AG09309 (cell line): ENCODE measurements at places on chromosomes 11 and 22.

DNA sequence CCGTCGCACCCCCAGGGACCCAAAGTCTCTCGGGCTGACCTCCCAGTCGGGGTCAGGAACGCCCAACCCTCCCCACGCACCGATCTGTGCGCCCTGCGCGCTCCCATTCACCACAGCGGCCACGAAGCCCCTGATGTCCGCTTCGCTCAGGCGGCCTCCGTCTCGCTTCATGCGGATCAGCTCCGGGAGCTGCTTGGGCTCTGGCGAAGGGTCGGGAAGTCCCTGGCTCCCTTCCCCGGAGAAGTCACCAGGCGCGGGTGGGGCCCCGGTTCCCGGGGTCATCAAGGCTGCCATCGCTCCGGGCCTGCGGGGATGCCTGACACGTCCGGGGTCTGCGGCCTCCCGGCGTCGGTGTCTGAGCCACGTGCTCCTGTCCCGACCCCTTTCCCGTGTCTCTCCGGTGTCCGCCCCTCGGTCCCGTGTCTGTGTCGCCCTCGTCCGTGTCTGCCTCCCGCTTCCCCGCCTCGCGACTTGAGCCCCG, 356 bp downstream of the TYMP start:
- DNase-seq = no peak

GRCh38 chr11:73507086-73507485, 90.8 kb downstream of the FAM168A start:
- DNase-seq = peak; percentile 5

DNA sequence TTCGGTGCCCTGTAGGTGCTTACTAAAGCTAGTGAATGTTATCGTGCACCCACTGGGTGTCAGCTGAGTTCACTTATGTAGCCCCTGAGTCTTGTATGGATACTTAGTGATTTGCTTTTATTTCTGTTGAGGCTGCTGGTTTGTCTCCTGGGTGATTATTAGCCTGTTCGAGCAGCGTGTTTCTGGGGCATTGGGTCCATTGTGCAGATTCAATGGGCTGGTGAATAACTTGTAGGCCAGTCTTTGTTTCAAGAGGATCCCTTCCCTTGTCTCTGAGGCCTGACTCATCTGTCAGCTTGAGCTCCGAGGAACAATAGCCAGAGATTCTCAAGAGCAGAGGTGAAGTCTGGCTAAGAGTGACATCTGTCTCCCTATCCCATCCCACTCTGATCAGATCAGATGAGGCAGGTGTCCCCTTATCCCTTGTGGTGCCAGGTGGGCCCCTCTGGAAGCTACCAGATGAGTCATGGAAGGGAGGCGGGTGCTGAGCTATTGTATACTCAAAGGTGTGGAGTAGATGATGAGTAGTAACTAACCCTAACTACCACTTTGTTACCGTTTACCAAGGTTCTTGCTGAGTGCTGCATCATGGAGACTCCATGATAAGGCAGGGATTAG, 3.7 kb downstream of the MIAT start:
- DNase-seq = no peak

DNA sequence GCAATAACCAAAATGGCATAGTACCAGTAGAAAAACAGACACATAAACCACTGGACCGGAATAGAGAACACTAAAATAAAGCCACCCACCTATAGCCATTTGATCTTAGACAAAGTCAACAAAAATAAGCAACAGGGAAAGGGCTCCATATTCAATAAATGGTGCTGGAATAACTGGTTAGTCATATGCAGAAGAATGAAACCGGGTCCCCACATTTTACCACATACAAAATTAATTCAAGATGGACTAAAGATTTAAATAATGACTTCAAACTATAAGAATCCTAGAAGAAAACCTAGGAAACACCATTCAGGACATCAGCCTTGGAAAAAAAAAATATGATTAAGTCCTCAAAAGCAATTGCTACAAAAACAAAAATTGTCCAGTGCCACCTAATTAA, 30.1 kb upstream of the NOX4 start:
- peak; percentile 25 for DNase-seq

DNA sequence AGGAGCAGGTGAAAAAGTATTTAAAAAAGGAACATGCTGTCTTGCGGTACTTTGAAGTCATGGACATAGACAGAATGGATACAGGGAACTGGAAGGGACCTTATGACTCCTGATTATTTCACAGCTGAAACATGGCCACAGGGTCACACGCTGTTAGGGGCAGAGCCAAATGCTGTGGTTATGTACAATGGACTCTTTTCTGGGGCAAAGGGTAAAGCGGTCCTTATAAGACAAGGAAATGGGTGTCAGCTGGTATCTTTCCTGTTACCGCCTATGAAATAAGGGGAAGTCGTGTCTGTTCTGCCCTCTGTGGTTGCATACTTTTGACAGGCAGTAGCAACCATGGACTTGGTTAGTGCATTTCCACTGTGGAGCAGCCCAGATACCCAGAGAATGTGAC, 12.8 kb upstream of the ST14 start:
- DNase-seq = no peak

DNA sequence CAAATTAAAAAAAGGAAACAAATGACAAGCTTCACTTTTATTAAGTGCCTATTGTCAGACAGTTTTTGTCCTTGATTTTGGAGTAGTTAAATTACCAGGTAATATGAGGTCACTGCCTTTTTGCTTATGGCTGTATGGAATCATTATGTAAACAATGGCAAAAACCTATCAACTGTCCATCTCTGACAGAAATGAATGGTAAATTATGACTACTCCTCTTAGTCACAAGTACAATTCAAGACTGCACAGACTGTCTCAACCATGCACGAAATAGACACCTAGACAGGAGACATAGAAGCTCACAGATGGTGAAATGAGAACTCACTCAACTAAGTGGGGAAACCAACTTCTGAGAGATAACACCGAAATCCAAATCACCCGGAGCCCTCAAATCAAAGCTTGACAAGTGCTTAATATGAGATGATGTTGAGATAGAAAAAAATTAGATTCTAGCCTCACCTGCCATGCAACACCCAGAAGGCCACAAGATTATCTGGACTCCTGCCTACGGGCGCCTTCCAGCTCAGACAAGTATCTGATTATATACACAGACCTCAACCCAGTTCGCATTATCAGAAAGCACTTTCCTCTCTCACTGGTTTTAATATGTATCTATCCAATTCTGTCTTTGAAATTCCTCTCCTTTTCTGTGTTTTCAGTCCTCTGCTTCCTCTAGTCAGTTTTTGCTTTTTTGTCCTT, 199.3 kb downstream of the CADM1 start:
- DNase-seq = no peak

DNA sequence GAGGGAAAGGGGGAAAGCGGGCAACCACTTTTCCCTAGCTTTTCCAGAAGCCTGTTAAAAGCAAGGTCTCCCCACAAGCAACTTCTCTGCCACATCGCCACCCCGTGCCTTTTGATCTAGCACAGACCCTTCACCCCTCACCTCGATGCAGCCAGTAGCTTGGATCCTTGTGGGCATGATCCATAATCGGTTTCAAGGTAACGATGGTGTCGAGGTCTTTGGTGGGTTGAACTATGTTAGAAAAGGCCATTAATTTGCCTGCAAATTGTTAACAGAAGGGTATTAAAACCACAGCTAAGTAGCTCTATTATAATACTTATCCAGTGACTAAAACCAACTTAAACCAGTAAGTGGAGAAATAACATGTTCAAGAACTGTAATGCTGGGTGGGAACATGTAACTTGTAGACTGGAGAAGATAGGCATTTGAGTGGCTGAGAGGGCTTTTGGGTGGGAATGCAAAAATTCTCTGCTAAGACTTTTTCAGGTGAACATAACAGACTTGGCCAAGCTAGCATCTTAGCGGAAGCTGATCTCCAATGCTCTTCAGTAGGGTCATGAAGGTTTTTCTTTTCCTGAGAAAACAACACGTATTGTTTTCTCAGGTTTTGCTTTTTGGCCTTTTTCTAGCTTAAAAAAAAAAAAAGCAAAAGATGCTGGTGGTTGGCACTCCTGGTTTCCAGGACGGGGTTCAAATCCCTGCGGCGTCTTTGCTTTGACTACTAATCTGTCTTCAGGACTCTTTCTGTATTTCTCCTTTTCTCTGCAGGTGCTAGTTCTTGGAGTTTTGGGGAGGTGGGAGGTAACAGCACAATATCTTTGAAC, 6.8 kb downstream of the MALAT1 start:
- no peak for DNase-seq

DNA sequence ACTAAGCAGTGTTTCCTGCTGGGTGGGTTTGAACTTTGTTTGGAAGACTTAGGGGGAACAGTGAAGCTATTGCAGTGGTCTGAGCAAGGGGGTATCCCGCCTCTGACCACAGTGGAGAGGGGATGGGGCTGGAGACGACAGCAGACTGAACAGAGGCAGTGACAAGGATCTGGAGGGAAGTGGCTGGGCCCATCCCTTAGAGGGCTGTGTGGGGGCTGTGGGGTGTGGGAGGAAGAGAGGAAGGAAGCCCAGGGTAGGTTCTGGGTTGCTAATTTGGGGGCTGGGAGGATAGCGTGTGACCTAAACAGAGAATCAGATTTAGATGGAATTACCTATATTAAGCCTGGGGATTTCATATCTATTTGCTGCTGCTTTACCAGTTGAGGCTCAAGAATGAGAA, 70.7 kb downstream of the BMAL1 start:
- no peak for DNase-seq

- DNase-seq = no peak
Observed at GRCh38 chr22:36225333-36225922, 13.9 kb downstream of the APOL2 start.

- no peak for DNase-seq
Observed at GRCh38 chr11:76615950-76616349, 54.6 kb downstream of the LRRC32 start.

DNA sequence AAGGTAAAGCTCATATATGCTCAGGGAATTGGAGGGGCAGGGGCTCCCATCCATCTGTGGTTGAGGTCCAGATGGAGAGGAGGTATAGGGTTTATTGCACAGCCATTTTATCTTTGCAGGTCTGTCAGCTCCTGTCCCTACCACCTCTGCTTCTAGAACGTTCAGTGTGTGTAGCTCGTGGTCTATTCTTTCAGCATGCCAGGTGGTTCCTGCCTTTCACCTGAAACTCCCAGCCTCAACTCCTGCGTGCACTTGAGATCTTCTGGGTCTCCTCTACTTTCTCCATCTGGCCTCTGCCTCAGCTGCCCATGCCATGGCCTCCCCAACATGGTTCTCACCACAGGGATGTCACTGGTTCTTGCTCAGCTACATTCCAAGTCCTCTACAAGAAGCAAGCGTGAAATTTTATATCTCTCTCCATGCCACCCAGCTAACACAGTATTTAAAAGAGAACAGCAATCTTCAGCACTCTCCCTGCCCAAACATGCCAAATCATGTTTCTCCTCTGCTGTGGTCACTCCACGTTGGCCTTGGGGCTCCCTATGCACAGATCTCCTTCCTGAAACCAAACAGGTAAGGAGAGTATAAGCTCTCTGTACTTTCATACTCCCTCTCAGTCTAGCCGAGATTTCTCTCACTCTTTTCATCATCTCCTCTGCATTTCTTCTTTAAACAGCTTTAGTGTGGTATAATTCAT, 157.8 kb upstream of the TRPC6 start:
- DNase-seq = no peak
